ENCODE measurements at places on chromosomes 4 and X.
A peak's percentile ranks its signal among the peaks of the same experiment; 100 is the strongest.

- DNase-seq, result no peak
Measured at GRCh38 chr4:68954126-68954525, 2.5 kb upstream of the UGT2A3 start.

DNA sequence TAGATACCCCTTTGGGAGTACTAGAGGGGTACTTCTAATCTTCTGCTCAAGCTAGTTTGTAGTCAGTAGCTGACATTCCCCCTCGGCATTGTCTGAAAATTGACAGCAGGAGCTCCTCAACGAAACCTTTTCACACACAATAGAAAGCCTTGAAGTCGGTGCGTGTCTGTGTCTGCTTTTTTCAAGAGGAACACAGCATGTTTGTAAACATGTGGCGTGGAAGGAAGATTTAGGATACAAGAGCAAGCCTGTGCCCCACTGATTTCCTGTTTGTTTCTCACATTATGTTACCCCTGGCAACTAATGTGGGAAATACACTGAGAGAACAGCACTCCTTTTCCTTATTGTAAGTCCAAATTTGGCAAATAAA lies 252.6 kb downstream of the ANKRD50 start:
- DNase-seq, result peak; percentile 36

DNA sequence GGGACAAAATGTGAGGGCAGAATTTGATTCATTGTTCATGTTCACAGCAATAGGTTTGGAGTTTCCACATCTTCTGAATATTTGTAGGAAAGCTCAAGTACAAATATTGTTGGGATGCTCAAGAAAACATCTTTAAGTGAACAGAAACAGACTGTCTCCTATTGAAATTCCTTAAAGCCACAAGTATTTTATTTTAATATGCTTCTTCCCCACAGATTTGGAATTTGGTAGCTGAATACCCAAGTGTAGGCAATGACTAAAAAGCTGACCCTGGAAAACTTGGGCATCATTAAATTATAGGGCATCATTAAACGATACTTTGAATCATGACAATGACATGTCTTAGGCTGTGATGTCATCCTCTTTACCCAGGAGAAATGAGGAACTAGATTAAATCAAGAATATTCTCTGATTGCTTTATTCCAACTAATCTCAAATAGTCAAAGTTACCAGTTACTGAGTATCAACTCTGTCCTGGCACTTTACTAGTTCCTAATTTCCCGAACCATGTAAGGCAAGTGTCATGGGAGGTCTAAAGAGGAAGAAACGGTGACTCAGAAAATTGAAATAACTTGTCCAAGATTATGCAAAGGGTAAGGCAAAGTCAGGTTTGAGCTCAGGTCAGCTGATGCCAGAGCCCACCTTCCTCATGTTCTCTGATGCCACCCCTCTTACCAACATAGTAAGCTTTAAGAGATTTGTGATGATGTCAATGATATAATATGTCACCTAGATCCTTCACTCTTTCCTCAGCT lies 223.1 kb upstream of the LEF1 start:
- DNase-seq, result peak; percentile 13

GRCh38 chrX:113868711-113869110 lies 715.2 kb upstream of the HTR2C start:
- no peak for DNase-seq

- no peak for DNase-seq
Measured at GRCh38 chr4:35315419-35315818, 928.9 kb downstream of the ARAP2 start.

- peak; percentile 41 for DNase-seq
Measured at GRCh38 chrX:41781500-41781899, 57.5 kb downstream of the GPR82 start.

DNA sequence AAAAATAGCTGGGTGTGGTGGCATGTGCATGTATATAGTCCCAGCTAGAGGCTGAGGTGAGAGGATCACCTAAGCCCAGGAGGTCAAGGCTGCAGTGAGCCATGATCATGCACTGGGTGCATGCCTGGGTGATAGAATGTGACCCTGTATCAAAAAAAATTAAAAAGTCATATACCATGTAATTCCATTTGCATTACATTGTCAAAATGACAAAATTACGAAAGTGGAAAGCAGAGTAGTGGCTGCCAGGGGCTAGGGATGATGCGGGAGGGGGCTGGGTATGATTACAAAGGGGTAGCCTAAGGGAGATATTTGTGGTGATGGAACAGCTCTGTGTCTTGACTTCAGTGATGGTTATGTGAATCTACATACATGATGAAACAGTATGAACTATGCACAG lies 97.8 kb downstream of the KDR start:
- DNase-seq, result no peak

GRCh38 chrX:5842601-5843000 lies 386.1 kb downstream of the NLGN4X start:
- no peak for DNase-seq

GRCh38 chrX:39491548-39492297 lies 606.0 kb downstream of the BCOR start:
- no peak for DNase-seq

DNA sequence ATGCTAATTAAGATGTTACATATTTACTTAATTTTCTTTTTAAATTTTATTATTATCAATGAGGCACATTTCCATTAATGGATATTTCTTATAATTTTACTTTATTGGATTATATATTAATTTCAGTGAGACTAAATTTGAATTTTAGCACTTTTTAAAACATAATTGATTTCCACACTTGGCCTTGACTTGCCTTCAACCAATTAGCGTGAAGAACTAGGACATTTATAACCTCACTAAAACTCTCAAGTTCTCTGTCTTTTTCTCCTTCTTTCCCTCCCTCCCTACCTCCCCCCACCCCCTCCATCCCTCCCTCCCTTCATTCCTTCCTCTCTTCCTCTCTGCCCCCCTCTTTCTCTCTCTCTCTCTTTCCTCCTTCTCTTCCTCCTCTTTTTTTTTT lies 1618.1 kb downstream of the C4orf33 start:
- no peak for DNase-seq

DNA sequence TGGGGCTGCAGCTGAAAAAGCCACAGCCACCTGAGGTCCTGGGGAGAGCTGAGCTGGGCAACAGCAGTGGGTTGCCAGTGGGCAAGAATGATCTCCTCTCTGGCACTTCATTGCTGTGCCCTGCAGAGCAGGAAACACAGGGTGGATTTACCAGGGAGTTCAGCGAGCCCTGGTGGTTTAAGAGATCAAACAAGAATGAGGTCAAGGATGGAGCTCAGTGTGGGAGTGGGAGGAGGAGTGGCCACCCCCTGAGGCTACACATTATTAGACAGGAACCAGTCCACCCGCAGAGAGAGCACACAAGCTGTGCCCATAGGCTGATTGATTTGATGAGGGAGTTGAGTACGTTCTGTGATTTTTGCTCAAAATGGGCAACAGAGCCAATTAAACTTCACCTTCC lies 47.3 kb downstream of the FRMPD3 start:
- DNase-seq, result no peak

DNA sequence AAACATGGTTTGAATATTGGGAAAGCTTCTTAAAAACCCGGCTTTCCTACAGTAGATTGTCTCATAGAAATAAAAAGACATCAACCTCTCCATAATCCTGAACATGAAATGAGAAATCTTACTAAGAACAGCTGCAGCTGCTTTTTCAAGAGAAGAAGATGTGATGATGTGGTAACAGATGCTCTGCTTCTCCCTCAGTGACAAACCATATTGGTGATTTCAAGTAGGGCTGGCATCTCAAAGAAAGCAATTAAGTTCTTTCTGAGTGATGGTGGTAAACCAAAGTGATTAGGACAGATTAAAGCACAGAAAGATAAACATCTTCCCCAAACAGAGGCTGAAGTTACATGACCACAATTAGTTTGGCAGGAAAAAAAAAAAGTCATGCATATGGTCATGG lies 1477.7 kb downstream of the RAPGEF2 start:
- peak; percentile 94 for DNase-seq

DNA sequence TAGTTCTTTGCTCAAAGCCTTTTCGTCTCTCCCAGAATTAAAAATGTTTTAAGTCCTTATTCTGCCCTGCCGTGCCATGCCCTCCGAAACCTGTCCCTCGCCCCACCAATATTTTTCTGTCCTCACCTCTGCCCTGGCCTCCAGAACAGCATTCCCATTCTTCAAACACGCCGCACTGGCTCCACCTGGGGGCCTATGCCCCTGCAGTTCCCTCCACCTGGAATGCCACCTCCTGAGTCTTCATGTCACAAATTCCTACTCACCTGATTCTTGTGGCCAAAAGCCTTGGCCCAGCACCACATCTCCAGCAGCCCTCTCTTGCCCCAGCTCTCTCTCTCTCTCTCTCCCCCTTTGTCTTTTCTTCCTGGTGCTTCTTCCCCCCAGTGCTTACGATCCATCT lies 91.6 kb downstream of the APBB2 start:
- no peak for DNase-seq

- no peak for DNase-seq
Measured at GRCh38 chr4:165439981-165440380, 61.2 kb downstream of the CPE start.

DNA sequence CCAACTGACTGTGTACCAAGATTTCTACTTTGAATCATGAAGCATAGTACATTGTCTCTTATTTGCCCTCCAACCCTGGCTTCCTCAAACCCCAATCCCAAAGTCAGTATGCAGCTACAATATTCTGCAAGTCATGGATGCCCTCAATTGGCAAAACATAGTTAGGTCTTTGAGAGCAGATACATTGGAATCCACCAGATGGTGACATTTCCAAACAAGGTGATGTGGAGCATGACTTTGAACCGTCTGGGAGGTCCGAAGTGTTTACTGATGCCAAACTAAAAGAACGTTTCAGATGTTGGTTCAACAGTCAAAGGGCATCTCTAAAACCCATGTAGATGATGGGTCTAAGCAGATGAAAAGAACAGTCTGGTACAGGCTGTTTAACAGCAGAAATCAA lies 43.7 kb upstream of the FRMD7 start:
- no peak for DNase-seq

DNA sequence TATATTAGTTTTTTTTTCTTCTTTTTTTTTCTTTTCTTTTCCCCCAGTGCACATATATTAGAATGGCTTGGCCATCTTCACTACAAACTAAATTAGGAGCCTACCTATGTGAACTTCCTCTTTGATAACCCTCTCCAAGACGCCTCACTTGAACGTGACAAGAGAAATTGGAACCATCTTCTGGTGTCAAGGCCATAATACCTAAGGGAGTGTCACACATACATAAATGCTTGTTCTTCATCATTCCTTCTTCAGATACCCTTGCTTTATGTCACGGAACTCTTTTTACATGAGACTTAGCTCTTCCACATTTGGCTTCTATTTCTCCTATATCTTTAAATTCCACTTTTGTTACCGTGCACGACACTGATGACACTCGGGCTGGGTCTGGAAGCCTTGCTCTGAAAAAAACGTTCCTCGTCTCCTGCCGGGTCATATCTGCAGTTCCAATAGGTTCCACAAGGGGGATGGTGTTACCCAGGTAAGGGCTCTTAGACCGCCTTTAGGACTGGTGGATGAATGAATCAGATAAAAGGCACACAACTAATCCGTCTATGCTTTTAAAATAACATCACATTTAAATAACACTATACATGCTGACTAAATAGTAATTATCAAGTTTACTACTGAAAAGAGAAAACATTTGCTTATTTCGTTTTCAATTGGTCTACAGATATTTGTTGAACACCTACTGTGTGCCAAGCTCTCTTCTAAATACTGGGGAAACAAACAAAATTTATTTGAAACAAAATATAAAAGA lies 19.9 kb downstream of the DGAT2L6 start:
- peak; percentile 51 for DNase-seq

DNA sequence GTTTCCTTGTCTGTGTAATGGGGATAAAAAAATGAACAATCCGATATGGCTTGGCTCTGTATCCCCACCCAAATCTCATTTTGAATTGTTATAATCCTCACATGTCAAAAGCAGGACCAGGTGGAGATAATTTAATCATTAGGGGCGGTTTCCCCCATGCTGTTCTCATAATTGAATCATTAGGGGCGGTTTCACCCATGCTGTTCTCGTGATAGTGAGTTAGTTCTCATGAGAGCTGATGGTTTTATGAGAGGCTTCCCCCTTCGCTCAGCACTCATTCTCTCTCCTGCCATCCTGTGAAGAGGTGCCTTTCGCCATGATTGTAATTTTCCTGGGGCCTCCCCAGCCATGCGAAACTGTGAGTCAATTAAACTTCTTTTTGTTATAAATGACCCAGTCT lies 633.5 kb downstream of the RAPGEF2 start:
- no peak for DNase-seq

GRCh38 chr4:18227880-18228279 lies 206.3 kb upstream of the LCORL start:
- no peak for DNase-seq

GRCh38 chrX:23952984-23953907 lies 45.4 kb downstream of the CXorf58 start:
- no peak for DNase-seq

GRCh38 chr4:154738426-154738825 lies 5.4 kb upstream of the LRAT start:
- DNase-seq, result no peak

- DNase-seq, result no peak
Measured at GRCh38 chr4:2796849-2797544, 4.1 kb downstream of the SH3BP2 start.

DNA sequence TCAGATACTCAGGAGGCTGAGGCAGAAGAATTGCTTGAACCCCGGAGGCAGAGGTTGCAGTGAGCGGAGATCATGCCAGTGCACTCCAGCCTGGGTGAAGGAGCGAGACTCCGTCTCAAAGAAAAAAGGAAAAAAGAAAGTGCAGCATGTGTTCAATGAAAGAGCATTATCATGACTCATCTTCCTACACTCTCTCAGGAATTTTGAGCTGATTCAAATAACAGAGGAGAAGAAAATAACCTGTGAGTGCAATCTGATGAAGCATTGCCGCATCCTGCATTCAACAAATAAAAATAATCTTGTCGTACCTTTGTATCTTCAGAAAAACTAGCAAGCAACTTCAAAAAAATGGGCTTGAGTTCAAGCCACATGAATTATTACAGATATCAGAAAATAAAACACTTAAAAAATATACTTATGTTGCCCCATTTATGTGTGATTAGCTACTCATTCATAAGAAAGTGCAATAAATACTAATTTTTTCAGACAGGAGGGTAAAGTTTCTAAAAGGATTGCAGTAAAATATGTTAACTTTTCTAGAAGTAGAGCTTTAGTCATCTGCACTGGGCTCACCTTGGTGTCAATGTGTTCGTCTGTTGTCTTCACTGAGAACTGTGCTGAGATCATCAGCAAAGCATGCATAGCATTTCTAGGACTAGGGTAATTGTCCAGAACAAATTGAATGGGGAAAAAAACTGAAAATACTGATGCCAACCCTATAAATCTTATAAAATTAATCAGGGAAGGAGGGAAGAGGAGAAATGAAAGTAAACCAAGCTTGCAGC lies 90.4 kb upstream of the VCX3B start:
- no peak for DNase-seq

DNA sequence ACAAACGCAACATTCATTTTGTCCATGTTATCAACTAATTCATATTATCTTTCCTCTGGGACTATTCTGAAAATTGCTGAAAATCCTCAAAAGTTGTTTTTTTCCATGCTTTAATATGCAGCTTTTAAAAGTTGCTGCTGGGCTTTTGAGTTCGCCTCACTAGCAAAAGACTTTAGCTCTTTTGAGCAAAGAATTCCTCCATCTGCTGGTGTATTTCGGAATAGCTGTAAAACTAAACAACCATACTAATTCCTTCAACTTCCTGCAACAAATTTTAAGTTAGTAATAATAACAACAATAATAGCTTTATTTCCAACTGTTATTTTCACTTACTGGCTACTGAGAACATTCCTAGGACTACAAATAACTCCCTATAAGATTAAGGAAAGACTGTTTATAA lies 124.5 kb upstream of the PLAC1 start:
- DNase-seq, result peak; percentile 25
